Mucosa of descending colon (tissue), 3 donors: ENCODE measurements at places on chromosomes 13 and 19.

DNA sequence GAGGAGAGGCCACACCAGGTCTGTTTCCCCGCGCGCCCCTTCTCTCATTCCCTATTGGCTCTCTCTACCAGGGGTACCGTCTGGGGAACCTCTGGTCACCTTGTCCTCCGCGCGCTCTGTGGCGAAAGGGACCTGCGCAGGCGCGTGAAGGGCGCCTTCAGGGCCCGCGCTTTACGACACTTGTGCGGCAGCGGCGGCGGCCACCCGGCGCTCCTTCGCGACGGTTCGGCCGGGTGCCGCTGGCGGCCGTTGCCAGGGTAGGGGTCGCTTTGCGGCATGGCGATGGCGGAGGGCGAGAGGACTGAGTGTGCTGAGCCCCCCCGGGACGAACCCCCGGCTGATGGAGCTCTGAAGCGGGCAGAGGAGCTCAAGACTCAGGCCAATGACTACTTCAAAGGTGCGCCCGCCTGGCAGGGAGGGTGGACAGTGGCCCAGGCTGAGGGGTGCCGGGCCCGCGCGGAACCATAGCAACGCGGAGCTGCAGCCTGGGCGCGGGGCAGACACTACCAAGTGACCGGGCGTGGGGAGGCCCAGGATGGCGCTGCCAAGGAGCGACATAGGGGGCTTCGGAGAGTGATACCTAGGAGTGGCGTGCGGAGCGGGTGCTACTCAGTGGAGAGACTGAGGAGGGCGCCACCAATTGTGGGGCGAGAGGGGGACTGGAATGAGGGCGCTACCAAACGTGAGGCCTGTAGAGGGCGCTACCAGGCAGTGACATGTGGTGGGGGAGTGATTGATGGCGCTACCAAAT lies at the start of gene PPP5C:
TSS of gene PPP5C (plus strand) at position 267 of the 751 bp plus-strand sequence. CDS start at position 277, 10 bp downstream.
- peak; percentile 95 for DNase-seq

- peak; percentile 97 for DNase-seq
Observed at GRCh38 chr13:40401911-40402776, 264.3 kb downstream of the FOXO1 start.

DNA sequence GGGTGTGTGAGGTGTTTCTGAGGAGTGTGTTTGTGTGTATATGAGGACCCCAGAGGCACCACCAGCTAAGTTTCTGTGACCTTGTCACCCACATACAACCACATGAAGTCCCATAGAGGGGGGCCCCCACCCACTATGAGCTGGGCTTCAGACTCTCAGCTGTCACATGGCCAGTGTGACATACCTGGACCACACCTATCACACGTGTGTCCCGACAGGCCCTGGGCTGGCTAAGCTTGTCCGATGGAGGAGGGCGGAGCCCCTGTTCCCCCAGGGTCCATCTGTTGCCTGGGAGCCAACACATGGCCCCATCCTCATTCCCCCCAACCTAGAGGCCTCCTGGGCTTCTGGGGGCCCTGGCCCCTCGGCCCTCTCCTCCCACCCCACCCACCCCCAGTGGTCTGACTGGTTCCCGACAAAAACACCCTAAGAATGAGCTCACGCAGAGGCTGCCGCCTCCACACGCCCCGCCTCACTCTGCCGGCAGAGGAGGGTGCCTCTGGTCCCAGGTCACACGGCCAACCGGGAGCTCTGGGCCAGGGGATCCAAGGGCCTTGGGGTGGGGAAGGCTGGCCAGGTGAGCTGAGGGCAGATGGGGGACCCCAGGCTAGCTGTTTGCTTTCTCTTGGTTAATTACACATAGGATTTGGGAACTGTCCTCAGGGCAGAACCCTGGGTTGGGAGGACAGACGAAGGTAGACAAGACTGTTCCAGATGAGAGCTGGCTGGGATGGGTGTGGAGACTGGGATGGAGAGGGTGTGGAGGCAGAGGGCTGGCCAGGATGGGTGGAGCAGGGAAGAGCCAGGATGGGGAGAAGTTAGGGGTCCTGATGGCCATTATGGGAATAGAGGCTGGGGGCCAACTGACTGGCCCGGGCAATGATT lies 4.3 kb downstream of the KLC3 start:
- no peak for DNase-seq

GRCh38 chr19:39725995-39726394 lies 11.8 kb downstream of the CLC start:
- no peak for DNase-seq

GRCh38 chr13:34926508-34926907 lies 15.6 kb upstream of the NBEA start:
- DNase-seq: no peak

DNA sequence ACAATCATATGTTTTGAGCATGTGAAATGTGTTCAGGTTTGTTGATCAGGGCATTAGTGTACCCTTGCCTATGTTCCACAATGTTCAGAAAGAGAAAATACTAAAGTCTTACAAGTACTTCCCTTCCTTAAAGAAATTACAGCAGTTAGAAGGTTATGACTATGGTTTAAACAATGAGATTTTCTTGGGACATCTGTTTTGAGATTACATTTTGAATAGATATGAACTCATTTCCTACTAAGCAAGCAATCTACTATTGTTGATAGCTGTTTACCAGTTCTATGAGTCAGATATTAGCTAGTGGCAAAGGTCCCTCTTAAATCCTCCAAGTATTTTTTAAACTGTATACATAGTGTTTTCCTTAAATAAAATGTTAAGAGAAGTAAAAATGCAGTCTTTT lies 241.3 kb downstream of the DACH1 start:
- DNase-seq: no peak

- DNase-seq: no peak
Observed at GRCh38 chr19:54312436-54313377, at the start of gene LILRA5. Gene LILRA5, minus strand, starts transcription at chr19:54313166. Its CDS starts 147 bp downstream, at chr19:54313019.

DNA sequence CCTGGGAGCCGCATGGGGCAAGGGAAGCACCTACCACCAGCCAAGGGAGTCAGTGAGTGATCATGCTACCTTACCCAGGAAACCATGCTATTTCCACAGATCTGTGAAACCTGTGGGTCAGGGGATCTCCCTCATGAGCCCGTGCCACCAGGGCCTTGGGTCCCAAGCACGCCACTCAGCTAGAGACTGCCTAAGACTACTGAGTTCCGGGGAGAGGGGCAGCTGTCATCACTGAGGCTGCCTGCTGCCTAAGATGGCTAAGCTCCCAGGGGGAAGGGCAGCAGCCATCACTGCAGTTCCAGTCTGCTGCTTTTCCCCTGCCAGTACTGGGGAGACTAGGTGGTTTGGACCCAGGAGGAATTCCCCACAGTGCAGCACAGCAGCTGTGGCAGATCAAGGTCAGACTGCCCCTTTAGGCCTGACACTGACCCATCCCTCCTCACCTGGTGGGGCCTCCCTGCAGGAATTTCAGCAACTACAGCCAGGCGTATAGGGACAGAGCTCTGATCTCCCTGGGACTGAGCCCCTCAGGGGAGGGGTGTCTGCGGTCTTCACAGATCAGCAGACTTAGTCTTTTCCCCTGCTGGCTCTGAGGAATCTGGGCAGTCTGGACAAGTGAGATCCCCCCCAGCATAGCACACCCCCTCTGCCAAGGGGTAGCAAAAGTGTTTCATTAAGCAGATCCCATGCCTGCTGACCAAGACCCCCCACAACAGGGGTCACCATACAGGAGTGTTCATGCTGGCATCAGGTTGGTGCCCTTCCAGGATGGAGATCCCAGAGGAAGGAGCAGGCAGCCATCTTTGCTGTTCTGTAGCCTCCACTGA lies 26.9 kb downstream of the VSTM2B start:
- no peak for DNase-seq

DNA sequence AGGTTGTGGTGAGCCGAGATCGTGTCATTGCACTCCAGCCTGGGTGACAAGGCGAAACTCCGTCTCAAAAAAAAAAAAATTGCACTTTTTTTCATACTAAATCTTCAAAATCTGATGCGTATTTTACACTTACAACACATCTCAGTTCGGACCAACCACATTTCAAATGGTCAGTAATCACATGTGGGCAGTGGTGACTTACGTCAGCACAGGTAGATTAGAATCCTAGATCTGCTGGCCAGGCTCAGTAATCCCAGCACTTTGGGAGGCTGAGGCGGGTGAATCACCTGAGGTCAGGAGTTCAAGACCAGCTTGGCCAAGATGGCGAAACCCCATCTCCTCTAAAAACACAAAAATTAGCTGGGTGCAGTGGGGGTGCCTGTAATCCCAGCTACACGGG lies 1.6 kb upstream of the FARSA start:
- DNase-seq: no peak

- DNase-seq: no peak
Observed at GRCh38 chr13:40402931-40403431, 263.5 kb downstream of the FOXO1 start.

- DNase-seq: no peak
Observed at GRCh38 chr19:53082929-53083328, 20.3 kb downstream of the ZNF160 start.

DNA sequence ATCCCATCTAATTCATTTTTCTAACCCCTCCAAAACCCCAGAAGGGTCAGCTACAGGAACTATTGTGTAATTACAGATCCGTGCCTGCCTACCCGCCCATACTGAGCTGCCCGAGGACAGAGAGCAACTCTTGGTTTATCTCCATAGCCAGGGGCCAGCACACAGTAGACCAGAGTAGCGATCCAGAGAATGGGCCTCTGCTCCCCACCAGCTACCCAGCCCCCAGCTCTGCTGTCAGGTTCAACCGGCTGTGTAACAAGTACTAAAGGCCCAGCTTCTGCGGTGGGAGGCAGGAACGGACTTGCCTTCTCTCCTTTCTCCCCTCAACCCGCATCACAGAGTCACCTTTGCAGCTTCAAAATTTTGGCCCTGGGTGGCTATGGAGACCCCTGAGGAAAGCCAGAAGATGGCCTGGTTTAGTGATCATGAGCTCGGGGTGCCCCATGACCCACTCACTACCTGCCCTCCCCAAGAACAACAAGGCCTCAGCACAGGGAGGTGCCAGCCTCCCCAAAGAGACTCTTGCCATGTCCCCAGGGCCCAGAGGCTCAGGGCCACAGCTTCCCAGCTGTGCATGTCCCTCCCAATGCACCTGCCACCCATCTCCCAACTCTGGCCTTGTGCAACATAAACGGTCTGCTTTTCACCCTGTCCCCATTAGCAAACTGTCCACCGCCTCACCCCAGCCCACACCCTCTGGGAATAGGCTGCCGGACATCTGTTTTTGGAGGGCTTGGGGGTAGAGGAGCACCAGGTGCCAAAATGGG lies 5.7 kb downstream of the CALM3 start:
- DNase-seq: no peak

- no peak for DNase-seq
Observed at GRCh38 chr19:23410155-23410554, 14.9 kb upstream of the ZNF91 start.

DNA sequence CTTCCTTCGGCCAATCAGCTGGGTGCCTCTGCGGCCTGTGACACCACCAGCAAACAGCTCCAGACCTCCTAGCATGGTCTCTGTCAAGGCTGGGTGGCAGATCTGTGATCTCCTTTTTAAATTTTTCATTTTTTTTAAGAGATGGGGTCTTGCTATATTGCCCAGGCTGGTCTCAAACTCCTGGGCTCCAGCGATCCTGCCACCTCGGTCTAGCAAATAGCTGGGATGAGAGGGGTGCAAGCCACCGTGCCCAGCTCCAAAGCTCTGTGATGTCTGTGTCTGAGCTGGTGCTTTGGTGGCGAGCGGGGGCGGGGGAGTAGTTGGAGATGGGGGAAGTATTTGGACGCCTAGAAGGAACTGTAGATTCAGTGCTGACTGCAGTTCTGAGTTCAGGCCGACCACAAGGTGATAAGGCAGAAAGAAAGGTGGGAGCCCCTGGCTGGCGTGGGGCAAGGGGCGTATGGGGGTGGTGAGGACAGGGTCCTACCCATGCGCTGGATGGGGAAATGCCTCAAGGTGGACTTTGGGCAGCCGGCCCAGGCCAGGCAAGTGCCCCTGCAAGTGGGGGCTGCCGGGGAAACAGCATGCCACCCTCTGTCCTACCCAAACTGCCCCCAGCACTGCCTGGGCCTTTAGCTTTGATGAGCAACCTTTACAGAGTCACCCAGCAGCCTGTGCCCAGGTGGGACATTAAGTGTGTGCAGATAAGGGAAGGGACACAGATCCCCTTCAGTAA lies 5.5 kb downstream of the DPP9 start:
- no peak for DNase-seq

- no peak for DNase-seq
Observed at GRCh38 chr13:47310401-47310800, 413.5 kb upstream of the HTR2A start.

DNA sequence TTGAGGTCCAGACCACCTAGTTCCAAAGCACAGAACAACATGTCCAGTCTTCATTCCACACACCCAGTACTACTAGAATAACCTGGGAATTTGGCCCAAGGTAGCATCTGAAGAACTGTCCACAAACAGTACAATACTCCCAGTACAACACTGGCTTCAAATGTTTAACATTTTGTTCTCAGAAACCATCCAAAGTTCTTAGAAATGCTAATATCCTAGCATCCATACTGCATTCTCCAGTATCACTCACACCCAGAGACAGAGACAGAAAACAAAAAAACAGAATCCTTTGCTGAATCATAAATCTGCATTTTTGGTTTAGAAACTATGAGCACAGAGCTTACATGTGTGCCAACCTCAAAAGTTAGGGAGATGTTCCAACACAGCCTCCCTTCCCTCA lies 490.8 kb downstream of the FOXO1 start:
- DNase-seq: no peak

- DNase-seq: no peak
Observed at GRCh38 chr13:20142023-20142926, 18.6 kb downstream of the GJA3 start.

GRCh38 chr13:78430166-78430791 lies 173.1 kb downstream of the POU4F1 start:
- DNase-seq: no peak

DNA sequence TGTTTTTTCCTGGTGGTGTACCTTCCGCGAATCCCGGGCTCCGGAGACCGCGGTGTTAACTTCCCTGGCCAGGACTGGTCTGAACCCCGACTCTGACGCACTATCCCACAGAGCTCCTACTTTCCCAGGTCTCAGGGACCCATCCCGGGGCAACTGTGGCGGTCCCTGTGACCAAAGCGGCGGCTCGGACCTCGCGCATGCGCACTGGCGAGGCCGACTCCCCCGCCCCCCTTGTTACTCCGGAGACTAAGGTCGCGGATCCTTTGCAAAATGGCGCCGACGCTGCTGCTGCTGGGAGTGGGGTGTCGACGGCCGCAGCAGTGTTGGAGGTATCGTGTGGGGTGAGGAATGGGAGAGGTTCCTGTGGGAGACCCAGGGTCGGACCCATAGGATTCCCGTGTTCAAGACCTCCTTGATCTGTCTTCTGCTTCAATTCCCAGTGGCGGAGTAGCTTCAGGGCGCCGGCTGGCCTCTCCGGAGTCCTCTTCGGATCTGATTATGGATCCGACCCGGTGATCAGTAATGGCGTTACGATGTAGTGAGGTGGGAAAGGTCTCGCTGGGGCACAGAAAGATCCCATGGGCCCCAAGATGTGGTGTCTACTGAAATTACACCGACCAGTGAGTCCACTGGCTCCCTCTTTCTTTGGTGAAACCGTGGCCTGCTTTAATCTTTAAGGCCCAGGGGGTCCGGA lies 66.6 kb upstream of the ZNF527 start:
- no peak for DNase-seq

- DNase-seq: no peak
Observed at GRCh38 chr19:45821103-45821521, 6.0 kb upstream of the RSPH6A start.

DNA sequence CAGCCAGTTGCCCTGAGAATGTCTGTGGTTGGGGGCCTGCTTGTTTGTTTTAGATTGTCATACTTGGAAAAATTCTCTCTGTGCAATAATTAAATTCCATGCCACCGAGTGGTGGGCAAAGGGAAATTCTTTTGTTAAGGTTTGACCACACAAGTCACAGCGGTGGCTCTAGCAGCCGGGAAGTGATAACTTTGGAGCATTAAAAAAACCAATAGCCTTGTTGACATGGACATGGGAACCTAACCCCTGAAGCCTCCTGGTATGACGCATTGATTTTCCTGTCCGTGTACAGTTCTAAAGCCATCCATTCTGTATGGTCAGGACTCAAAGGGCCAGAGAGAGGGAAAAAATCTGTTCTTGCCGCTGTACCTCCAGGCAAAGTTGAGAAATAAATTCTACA lies 384.9 kb upstream of the ZNF507 start:
- no peak for DNase-seq
